ENCODE measurements at places on chromosomes 13 and 19.
A peak's percentile ranks its signal among the peaks of the same experiment; 100 is the strongest.

GRCh38 chr13:90187478-90188350 is 1159.8 kb upstream of the MIR17HG start:
- DNase-seq = no peak

DNA sequence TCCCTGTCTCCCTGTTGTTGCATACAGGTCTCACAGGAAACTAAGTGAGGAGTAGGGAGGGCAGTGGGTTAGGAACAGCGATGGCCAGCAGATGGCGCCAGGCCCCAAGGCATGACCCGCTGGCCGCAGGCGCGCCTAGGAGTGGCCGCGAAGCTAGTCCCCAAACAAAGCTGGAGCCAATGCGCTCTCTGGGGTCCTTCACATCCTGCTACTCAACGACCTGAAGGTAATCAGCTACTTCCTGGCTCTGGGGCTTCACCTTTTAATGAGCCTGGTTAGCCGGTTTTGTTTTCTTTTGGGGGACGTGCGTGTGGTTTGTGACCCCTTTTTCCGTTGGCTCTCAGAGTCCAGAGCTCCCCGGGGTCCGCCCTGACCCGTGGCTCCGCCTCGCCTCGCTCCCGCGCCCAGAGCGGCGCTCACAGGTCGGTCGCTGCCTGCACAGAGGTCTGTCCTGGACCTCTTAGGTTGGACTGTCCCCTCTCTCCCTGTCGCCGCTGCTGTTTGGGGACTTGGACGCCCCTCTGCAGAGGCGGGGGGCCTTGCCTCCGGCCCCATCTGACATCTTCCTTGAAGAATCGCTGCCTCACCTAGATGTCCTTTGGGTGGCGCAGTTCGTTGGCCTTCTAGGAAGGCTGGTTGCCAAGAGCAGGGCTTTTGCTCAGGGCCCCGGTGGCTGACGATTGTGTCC is 62.2 kb upstream of the GTF3A start:
- DNase-seq = peak; percentile 88

DNA sequence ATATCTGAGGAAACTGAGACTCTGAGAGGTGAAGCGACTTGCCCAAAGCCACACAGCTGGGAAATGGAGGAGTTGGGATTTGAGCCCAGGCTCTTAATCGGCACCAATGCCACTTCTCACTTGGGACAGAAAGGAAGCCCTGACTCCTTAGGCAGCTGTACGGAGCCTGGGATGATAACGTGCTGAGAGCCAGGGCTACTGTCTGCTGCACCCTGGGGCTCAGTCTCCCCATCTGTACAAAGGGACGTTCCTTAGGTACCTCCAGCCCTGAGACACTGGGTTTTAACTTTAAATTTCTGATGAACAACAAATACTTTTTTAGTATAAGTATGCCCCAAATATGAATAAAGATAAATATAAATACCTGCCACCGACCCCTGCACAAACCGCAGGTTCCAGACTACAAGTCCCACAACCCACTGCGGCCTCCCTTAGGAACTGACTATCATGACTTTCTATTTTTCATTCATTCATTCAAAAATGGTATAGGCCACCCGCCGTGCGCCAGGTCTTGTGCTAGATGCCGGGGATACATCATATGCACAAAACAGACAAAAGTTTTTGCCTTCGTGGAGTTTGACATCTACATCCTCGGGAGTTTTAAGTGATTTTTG is 776 bp upstream of the NCLN start:
- no peak for DNase-seq

DNA sequence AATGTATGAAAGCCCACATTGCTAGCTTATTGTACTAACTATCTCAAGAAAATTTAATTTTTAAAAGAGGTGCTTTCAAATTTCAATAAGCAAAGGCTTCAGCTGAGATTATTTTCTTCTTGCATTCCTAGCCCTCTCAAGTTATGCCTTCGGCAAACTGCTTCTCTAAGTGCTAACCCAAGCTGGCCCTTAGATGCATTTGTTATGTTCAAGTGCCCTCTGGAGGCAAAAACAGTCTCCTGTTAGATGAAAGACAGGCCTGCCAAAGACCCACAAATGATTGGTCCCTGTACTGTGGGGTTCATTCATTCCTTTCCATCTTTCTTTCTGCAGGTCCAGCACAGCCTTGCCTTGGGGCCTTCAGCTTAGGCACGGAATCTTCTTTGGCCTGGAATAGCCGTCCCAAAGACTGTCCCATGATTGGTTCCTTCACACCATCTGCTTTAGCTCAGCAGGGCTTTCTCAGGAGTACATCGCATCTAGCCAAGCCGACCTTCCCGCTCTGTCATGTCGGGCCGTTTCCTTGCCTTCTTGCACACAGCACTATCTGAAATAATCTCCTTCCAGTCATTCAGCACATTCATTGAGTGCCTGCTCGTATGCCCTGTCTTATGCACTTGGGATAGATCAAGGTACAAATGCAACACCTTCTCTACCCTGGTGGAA is 26.4 kb upstream of the TPTE2 start:
- no peak for DNase-seq

DNA sequence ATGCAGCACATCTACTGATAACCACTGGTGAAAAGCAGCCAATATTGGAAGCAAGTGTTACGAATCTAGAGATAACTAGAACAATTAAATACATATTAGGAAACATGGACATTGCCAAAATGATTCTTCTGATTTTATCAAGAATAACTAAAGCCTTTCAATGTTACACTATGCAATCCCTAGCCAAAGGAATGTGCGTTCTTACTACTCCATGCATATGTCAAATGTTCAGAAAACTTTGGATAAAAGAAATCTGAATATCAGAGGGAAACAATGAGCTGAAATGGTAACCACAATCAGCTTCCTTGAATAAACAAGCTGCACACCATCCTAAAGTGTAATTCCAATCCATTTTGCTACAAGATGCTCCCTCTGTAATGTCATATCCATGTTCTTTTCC is 951 bp upstream of the POSTN start:
- DNase-seq = no peak

DNA sequence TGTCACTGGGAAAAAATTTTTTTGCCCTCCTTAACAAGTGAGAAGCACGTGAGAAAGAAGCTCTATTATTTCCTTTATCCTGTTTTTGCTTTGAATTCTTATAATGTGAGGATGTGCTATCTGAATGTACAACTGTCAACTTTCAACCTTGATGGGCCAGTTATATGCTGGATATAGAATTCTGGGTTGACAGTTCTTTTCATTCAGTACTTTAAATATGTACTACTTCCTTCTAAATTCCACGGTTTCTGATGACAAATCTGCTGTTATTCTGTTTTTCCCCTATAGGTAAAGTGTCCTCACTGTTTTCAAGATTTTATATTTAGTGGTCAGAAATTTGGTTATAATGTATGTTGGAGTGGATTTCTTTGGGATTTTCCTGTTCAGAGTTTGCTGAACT is 29.9 kb downstream of the ZDHHC20 start:
- DNase-seq = no peak

DNA sequence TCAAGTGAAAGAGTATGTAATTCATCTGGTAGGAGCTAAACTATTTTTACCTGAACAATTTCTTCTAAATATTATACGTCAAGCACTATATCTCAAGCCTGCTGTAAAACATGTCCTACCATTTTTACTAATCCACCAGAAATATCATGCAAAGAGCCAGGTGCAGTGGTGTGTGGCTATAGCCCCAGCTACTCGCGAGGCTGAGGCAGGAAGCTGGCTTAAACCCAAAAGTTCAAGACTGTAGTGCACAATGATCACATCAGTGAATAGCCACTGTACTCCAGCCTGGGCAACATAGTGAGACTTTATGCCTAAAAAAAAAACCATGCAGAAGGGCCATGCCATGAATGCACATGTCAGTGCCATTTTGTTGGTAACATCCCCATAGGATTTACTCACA is 20.7 kb upstream of the CLN5 start:
- DNase-seq = no peak

- DNase-seq = no peak
Measured at GRCh38 chr19:19570571-19570970, 32.5 kb downstream of the CILP2 start.

- peak; percentile 28 for DNase-seq
Measured at GRCh38 chr13:110949628-110950027, 34.8 kb upstream of the ANKRD10 start.

- no peak for DNase-seq
Measured at GRCh38 chr13:46039411-46040182, 12.9 kb downstream of the ZC3H13 start.

DNA sequence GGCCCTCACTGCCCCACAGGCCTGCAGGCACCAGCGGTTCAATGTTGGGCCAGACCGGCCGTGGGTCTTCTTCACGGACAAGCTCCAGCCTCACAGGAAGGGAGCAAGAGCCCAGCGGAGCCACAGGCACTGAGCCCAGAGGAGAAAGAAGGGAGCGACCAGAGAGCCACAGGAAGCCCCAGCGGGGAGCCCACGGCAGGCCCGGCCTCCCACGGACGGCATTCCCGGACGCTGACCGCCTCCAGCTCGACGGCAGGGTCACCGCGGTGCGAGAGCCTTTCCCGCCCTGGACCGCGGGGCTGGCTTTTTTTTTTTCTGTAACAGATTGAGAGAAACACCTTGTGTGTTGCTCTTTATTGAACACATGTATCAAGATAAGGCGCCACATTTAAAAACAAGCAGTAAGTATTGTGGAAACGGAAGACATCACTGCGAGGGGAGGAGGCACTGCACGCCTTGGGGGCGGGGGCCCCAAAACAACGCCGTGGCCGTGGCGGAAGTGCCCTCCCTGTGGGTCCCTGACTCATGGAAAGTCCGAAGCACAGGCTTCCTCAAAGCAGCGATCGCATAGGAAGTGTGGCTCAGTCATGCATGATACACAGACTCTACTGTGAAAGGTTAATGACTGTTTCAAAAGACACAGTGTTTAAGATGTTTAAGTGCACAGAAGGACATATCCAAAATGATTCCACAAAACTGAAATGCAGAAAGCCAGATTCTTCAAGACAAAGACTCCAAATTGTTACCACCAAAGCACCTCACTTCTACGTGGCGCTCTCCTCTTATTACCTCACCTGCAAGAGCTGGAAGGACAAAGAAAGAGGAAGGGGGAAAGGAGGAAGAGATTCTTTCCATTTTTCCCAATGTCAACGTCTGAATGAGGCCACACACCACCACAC is 3.5 kb downstream of the RASA3 start:
- DNase-seq = peak; percentile 97

DNA sequence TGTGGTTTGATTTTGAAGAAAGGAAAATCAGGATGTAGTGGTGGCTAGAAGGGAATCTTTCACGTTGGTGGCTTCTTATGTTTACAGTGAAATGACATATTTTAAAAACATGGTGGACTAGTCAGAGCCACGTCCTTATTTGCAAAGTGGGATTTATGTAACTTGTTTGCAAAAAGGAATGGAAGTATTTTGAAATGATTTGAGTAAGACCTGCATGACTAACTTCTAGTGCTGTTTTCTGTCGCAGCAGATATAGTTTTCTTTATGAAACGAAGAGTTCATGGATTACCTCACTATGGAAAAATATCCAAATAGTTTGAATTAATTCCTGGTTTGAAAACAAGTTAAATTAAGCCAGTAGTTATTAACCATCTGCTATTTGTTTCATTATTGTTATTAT is 476.5 kb downstream of the MYO16 start:
- DNase-seq = no peak

DNA sequence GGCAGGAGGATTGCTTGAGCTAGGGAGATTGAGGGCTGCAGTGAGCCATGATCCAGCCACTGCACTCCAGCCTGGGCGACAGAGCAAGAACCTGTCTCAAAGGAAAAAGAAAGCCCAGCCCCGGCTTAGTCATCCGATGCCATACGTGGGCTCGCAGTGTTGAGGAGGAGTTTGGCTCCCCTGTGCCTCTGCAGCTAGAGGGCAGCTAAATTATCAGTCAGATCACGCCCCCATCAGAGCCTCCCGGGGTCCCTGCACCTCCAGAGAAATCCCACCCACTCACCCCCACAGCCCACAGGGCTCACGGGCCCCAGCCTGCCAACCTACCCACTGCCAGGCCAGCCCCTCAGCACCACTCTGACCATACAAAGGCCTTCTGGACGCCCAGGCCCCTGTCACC is 27.6 kb downstream of the MAU2 start:
- no peak for DNase-seq

GRCh38 chr19:38441657-38442348 is 8.3 kb downstream of the RYR1 start:
- no peak for DNase-seq

DNA sequence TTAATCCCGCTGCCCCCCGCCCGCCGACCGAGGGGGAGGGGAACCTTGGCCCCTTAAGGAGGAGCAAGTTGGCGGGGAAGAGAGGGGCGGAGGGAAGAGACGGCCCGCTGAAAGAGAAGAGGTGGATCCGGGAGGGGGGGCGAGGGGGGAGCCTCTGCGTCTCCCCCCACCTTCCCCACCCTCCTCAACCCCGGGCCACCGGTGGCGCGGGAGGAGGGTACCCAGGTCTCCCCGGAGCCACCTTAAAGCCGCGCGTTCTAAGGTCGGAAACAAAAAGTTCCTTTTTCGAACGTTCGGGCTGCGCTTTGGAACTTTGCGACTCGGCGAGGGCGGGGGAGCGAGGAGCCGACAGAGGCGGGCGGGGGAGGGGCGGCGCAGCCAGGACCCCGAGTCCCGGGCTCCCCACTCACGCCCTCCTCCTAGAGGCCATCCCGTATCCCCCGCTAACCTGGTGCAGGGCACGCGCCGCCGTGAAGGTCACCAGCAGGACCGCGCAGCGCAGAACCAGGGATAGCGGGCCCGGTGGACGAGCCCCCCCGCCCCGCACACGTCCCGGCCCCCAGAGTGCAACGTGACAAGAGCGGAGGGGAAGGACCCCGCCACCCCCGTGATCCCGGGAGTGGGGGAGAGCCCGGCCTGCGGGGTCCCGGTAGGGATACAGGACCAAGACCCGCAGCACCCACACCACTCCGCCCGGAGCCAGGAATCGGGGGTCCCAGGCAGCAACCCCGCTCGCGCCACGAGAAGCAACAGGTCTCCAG is 659 bp downstream of the ERF start:
- DNase-seq = peak; percentile 76

- DNase-seq = no peak
Measured at GRCh38 chr13:64505336-64505910, 2724.7 kb downstream of the PCDH9 start.

DNA sequence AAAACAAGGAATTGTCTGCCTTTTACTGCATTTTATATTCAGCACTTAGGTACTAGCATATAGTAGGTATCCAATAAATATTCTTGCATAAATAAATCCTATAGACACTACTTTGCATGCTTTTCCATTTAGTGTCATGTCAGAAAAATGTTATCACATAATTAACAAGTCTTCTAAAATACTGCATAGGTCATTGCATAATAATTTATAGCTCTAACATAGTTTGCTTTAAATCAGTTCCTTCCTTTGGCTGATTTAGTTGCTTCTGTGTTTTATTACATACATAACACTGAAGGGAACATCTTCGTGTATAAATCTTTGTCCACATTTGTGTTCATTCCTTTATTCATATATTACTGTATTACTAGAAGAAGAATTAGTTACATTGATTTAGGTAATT is 36.2 kb downstream of the WASF3 start:
- DNase-seq = no peak

GRCh38 chr13:25890671-25891212 is 161.1 kb downstream of the SHISA2 start:
- no peak for DNase-seq

- peak; percentile 40 for DNase-seq
Measured at GRCh38 chr19:46546194-46546896, 50.7 kb upstream of the PNMA8B start.
